ENCODE measurements at places on chromosomes 2 and 18. TPM values are rescaled to one million over a fixed set of nuclear protein-coding genes. Genes with fewer than 3 reads are reported as not detected.

The PDK1 gene
- polyA plus RNA-seq, result 6.2 TPM

DNA sequence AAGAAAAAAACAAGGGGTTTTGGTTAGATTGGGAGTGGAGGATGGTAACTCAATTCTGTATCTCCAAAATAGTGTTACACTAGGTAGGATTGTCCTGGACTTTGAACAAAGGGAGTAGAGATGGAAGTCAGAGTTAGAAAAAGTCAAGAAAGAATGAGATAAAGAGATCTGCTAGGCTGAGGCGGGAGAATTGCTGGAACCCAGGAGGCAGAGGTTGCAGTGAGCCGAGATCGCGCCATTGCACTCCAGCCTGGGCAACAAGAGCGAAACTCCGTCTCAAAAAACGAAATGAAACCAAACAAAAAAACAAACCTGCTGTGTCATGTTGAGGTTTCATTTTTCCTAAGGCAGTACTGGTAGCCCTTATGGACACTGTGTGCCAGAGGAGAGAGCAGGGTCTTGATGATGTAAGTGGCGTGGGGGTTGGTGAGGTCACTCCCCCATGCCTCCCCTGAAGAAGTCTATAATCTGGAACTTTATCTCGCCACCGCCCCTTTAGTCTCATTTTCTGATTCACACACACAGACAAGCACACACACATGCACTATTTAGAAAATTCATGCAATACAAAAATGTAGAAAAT is 10.5 kb downstream of the DRC1 start:
- DNase-seq, result peak; percentile 47

DNA sequence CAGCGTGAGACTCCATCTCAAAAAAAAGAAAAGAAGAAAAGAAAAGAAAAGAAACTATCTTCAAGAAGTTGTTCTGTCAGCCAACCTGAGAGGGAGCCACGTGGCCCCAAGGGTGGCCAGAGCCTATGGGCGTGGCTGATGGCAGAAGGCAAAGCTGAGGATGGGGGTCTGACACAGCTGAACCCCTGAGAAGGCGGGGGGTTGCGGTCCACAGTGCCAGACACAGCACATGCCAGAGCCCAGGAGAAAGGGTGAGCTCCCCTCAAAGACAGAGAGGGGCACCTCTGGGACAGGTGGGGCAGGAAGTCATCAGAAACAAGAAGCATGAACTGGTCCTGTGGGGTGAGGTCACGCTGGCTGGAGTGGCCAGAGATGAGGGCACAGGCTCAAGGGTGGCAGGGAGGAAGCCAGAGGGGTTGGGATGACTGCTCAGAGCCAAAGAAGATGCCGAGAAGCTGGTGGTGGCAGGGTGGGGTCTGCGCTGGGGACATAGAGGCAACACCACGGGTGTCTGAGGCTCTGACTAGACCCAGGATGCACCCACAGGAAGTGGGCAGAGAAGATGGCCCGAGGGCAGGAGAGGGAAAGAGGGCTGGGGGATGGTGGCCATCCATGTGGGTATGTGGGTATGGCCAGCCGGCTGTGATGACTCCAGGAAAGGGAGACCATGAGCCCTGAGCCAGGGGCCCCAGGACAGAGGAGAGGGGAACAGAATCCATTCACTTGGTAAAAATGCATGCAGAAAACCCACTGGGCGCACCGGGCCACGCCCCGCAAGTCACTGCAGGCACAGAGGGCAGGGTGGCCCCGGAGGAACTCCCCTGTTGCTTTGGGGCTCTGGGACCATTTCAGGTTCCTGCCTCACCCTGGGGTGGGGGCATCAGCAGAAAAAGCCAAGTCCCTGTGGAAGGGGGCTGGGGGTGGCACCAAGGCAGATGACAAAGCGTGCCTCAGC is 8.4 kb downstream of the KIF1A start:
- no peak for DNase-seq

DNA sequence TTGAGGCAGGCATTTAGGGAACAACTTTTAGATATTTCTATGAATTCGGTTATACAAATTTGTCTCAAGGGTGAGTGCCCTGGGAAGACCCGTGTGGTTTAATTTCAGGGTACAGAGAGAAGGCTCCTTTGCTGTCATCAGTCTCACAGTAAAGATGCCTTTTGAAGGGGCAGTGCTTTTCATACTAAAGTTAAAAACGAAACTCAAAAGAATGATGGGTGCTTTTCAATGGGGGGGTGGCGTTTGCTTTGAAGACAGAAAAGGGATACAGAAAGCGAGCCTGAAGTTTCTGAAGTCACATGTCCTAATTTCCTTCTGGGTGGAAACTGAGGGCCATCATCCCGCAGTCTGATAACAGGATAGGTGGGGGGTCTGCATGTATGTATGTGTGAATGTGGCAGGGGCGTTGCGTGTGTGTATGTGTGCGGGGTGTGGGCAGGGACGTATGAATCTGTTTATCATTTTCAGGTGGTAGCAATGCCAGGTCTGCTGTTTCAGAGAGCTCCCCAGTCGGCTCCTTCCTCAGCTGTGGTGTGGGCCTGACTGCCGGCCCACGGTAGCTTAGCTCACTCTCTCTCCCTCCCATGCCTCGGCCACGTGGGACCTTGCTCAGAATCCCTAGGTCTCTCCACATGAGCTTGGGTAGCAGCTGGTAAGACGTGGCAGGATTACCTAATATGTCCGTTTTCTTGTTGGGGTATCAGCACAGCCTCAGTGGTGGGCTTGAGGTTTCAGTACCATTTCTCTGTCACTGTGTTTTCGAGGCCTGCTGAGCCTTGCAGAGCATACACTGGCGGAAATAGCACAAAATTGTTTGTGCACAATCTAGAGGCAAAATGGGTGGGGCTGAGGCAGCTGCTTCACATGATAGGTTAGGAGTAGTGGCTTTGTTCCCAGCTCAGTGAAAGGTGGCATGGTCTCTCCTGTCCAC is 32.7 kb downstream of the ARHGAP25 start:
- DNase-seq, result no peak

- no peak for DNase-seq
These were observed 1212.1 kb upstream of the ACVR2A start for GRCh38 chr2:146632707-146633106.

Data from small intestine (tissue), 16 donors.